Stimulated activated CD4-positive, alpha-beta T cell treated with anti-CD3 and anti-CD28 coated beads, Interleukin-1b, Interleukin-23, amount 100 ng/mL, for 4 hours (primary cell): ENCODE measurements at places on chromosomes 12 and 14.

- DNase-seq = no peak
These were observed 44.8 kb upstream of the GUCY2C start for GRCh38 chr12:14741153-14741552.

DNA sequence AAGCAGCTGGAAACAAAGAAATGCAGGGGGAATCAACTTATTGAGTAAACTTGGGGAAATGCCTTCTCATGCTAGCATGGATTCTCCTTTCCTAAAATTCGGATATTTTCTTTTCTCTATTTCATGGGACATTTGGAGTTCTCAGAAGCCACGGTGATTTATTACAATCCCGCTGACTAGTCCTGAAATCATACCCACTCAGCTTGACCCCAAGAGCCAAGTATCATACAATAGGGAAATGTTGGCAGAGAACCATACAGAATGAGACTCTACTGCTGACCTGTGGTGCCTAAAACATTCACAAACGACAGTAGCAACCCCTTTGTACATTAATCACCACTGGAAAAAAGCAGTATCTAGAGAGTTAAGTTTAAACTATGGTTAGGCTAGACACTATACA is 112.4 kb downstream of the KICS2 start:
- DNase-seq = no peak

DNA sequence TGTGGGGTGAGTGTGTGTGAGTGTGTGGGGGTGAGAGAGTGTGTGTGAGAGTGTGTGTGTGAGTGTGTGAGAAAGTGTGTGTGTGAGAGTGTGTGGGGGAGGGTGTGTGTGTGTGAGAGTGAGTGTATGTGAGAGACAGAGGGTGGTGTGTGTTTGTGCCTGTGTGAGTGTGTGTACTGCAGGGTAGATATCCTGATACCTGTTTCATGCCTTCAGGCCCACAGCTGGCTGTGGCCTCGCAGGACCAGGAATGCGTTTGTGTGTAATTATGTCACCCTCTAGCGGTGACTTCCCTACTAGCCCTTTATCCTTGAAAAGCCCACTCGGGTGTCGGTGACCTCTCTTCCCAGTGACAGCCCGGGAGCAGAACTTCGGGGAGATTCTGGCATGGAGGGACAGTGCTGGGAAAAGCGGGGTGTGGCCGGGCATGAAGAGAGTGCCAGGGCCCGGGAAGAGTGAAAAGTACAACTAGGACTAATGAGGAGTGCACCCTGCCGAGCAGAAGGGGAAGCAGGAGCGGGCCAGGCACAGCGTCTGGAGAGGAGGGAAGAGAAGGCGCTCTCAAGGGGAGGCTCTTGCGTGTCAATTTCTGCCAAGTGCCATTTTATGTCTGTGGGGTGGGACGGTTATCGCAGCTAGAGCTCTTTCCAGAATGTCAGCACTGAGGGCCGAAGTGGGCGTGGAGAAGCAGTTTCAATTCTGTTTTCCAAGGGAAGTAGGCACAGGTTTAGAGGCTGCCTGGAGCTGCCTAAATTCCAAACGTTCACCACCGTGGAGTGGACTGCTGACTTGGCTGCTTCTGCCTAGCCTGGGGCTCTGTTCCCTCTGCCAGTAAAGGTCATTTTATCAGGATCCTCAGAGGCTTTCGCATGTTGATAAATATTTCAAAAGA is 11.0 kb upstream of the FBXL14 start:
- peak; percentile 54 for DNase-seq

- no peak for DNase-seq
These were observed 214.7 kb upstream of the RTL1 start for GRCh38 chr14:101118233-101118632.

- no peak for DNase-seq
These were observed 13.5 kb upstream of the TESPA1 start for GRCh38 chr12:54997929-54998522.

- peak; percentile 7 for DNase-seq
These were observed 35.5 kb upstream of the STON2 start for GRCh38 chr14:81435391-81436295.

DNA sequence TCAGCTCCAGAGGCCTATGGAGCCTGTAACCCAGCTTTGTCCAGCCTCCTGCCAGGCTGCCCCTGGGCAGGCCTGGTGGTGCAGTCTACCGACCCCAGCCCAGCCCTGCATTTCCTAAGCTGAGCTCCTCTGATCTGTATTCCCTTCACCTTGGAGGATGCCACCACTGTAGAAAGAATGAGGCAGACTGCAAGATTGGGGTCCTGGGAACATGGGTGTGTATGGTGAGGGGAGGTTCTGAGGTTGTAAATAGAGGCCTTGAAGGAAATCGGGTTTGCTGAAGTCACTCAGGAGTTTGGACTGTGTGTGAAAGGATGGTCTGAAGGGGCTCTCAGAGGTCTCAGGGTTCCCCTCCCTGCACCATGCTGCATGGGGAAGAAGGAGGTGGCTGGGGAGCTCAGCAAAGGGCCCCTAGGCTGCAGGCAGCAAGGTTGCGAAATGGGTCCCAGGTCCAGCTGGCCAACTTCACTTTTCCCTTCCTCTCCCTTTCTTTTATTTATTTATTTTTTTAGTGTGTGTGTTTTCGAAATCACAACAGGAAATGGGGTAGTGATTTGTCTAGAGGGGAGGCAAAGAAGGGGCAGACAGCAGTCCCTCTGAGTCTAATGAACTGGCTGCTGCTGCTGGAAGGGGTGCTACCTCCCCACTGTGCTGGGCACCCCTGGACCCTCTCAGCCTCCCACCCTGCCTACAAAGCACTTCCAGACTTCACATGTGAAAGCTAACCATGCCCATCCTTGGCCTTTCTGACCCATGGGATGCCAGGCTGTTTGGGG is 1.2 kb upstream of the LRP1-AS start:
- DNase-seq = no peak

- DNase-seq = no peak
These were observed 571 bp downstream of the CPNE6 start for GRCh38 chr14:24071836-24072430.

DNA sequence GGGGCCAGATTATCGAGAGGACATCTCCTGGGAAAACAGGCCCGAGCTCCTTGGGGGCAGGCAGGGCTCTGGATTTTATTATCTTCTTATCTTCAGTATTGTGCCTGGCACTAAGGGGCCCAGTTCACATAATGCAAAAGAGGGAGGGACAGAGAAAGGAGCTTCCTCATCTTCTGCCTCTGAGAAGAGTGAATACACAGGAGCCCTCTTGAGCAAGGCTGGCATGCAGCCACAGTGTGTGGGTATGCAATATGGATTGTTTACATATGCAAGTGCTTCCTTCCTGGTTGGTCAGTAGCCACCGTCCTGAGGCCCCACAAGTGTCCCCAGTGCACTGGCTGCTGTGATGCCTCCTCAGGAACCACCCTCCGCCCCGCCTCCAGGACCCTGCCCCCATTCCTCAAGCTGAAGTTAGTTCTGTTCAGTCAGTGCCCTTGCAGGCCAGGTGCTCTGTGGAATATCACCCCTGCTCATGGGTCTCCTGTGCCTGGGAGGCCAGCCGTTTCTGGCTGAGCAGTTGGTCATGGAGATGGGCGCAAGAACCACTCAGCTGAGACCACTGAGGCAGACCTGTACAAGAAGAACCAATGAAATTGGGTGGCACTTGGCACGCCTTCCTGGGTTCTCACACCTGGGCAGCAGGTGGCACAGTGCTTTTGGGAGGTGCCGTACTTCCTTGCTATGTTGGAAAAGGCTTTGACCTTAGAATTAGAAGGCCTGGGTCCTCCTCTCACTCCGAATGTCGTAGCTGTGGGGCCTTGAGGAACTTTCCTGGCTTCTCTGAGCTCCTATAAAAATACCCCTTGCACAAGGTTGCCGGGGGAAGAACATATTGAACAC is 35.1 kb upstream of the ACTN1 start:
- DNase-seq = no peak

DNA sequence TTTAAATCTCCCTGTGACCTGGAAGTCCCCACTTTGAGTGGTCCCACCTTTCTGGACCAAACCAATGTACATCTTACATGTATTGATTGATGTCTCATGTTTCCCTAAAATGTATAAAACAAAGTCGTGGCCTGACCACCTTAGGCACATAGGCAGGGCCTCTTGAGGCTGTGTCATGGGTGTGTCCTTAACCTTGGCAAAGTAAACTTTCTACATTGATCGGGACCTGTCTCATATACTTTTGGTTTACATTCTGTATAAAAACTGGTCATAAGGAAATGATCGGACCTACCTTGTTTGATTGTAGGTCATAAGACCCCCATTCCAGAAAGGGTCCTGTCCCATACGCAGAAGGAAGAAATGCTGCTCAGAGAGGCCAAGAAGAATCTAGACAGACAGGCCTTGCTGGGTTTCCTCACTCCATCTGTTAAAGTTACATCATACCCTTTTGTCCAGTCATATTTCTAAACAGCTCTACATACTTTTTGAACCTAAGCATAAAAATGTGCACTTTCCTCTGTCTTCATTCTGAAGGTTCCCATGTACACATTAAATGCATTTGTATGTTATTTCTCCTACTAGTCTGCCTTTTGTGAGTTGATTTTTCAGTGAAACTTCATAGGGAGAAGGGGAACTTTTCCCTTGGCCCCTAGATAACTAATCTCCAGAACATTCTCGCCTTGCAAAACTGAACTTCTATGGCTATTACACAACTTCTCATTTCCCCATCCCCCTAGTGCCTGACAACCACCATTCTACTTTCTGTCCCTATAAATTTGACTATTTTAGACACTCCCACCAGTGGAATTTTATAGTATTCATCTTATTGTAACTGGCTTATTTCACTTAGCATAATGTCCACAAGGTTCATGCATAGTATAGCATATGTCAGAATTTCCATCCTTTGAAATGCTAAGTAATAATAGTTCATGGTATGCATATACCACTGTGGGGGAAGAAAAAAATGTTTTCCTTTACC is 30.2 kb upstream of the CPM start:
- no peak for DNase-seq

DNA sequence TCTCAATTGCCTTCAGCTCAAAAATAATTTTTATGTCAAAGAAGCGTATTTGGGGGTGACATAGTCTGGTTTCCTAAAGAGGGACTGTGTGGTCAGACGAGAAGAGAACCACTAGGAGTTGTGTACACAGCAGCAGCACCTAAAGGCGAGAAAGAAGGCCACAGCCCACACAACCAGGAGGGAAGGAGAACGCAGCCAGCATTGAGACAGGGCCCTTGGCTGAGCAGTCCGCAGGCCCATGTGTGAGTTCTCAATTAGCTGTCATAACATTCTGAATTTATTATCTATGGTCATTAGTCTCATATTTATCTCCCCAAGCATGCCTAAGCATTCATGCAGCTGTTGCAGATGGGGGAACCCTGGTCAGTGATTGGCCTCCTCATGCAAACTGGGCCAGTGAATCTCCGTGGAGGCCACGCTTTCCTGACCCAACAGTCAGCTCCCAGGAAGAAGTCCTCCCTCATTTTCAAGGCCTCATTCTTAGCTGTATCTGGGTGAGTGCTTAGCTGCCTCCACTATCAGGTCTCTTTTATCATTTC is 81.2 kb upstream of the ATF7IP start:
- DNase-seq = no peak

GRCh38 chr12:41438854-41439541 is 250.9 kb downstream of the PDZRN4 start:
- DNase-seq = no peak

GRCh38 chr12:2936301-2936700 is 22.9 kb upstream of the TEAD4 start:
- DNase-seq = no peak

DNA sequence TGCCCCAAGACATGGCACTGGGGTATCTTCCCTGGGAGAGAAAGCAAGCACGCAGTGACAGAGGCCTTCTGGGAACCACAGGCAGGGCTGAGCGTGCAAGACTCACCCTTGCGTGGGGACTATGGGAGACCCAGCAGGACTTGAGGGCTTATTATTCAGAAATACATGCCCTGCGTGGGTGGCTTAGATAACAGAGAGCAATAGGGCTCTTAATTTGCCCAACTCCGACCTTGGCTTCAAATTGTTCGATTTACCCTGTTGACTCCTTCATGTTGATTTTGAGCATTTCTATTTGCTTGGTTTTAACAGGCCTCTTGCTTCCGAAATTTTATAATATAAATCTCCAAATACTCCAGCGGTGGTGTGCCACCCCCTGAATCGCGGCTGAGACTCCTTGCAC is 5.1 kb upstream of the SERPINA1 start:
- no peak for DNase-seq

- DNase-seq = peak; percentile 15
These were observed 510 bp downstream of the ARID2 start for GRCh38 chr12:45730084-45730347.

GRCh38 chr14:68088451-68088854 is 268.9 kb downstream of the RAD51B start:
- DNase-seq = no peak

DNA sequence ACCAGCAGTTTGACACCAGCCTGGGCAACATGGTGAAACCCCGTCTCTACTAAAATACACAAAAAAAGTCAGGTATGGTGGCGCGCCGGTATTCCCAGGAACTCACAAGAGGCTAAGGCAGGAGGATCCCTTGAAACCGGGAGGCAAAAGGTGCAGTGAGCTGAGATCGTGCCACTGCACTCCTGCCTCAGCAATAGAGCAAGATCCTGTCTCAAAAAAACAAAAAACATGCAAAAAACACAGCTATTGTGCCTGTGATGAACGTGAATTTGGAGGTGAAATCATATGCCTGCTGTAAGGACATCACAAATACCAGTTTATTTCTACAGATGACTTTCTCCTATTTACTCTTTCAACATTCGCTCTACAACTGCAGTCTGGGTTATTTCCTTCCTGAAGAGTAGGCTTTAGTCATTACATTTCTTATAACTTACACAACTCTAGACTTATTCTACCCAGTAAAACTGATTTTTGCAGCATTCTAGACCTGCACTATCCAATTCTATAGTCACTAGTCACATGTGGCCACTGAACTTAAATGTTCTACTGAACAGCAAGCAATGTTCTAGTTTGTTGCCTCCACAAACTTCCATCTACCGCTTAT is 48.3 kb downstream of the HNRNPC start:
- no peak for DNase-seq

- no peak for DNase-seq
These were observed 76.1 kb downstream of the ALG10B start for GRCh38 chr12:38392554-38393144.

- DNase-seq = peak; percentile 62
These were observed 16.4 kb downstream of the ACVRL1 start for GRCh38 chr12:51923506-51924365.

- no peak for DNase-seq
These were observed 4.9 kb downstream of the DUSP6 start for GRCh38 chr12:89347325-89347829.
